ENCODE measurements at places on chromosomes 3 and 15.

- no peak for DNase-seq
Measured at GRCh38 chr3:194462936-194463335, 23.9 kb downstream of the ATP13A3 start.

DNA sequence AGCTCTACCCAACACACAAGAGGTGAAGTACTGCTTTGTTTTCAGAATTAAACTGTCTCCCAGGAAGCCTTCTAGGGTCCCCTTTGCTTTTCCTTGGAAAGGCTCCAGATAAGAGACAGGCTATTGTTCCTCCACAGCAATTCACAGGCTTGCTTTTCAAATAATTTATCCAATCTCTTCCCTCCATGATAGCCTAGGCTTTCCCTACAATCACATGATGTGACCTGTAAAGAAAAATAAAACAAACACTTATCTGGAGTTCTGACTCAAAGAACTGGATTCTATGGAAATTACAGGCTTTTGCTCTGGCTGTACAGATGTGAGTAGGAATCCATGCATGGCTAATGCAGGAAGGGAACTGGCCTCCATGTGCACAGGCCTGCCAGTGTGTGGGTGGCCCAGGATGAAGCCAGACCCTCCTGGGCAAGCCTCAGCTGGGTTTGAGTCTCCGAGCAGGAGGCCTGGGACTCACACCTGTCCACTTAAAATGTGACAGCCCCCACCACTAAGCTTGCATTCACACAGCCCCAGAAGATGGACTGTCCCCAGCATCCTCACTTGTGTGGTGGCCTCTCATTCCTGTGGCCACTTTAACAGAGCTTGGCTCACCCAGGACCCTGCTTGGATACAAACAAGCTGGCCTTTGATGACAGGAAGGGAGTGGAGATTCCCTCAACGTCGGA lies 75.8 kb upstream of the LEKR1 start:
- peak; percentile 76 for DNase-seq

DNA sequence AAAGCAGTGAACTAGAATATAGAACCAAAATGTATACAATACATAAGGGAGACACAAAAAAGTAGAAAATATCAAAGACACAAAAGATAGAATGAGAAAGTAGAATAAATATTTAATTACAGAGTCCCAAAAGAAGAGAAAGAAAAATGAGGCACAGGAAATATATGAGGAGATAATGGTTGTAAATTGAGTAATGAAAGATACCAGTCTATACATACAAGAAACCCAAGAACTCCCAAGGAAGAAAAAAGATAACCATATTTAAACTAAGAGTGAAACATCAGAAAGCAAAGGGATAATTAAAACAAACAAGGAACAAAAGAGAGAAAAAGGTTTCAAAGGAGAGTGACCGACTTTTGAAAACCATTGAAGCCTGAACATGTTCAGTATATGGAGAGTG lies 47.3 kb downstream of the CPEB1 start:
- DNase-seq, result no peak

- DNase-seq, result no peak
Measured at GRCh38 chr15:63517202-63517601, 12.8 kb downstream of the USP3 start.

DNA sequence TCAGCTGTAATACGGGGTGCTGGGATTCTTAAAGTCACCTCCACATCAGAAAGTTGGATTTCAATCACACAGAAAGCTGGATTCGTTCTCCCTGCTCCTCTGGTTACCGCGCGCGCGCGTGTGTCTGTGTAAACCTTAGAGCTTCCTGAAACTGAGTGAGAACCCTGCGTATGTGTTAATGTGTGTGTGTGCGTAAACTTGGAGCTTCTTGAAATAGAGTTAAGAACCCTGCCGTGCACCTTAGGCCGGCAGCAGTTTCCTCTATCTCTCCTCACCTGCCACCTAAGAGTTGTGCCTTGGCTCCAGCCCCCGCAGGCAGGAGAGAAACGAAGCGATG lies 531 bp downstream of the LZTFL1 start:
- DNase-seq, result no peak

DNA sequence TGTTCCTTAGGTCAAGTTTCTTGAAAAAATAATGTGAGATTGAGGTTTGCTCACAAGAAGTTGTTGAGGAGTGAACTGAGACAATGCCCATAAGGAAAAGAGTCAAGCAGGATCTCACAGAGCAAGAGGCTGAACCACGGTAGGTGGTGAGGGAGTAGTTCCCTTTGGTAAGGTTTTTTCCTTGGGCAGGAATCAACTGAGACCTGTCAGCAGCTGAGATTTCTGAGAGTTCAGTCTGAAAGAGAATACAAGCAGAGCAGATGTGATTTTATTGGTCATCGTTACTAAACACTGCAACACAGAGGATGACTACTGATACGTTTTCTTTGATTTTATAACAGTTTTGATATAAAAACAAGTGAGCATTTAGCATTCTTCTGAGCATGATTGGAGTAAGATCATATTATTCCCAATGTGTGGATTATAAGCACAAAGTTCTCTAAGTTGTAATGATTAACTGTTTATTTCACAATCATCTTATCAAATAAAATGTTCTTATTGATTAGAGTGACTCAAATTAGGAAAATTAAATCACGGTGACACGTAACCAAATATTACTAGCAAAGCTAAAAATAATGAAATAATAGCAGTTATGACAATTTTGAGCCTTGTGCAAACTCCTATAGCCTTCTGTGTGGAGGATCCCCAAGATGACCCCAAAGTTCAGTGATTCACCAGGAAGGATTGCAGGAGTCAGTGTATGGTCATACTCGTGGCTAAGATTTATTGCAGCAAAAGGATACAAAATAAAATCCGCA lies 346.2 kb upstream of the ZNF717 start:
- DNase-seq, result no peak

GRCh38 chr3:58884453-58884852 lies 165.4 kb downstream of the CFAP20DC start:
- no peak for DNase-seq

- no peak for DNase-seq
Measured at GRCh38 chr3:99269606-99270351, 368.3 kb upstream of the DCBLD2 start.

DNA sequence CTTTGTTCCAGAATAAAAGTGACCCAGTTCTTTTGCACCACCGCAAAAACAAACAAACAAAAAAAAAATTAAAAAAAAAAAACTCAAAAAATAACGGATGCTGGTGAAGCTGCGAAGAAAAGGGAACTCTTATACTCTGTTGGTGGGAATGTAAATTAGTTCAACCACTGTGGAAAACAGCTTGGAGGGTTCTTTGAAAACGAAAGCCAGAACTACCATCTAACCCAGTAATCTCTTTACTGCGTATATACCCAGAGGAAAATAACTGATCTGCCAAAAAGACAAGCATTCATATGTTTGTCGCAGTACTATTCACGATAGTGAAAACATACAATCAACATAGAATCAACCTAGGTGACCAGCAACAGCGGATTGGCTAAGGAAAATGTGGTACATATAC lies 298.9 kb upstream of the CBLB start:
- no peak for DNase-seq

GRCh38 chr15:46708226-46708625 lies 1009.1 kb upstream of the SEMA6D start:
- DNase-seq, result no peak

- no peak for DNase-seq
Measured at GRCh38 chr15:99148851-99149276, 44.0 kb downstream of the SYNM start.

DNA sequence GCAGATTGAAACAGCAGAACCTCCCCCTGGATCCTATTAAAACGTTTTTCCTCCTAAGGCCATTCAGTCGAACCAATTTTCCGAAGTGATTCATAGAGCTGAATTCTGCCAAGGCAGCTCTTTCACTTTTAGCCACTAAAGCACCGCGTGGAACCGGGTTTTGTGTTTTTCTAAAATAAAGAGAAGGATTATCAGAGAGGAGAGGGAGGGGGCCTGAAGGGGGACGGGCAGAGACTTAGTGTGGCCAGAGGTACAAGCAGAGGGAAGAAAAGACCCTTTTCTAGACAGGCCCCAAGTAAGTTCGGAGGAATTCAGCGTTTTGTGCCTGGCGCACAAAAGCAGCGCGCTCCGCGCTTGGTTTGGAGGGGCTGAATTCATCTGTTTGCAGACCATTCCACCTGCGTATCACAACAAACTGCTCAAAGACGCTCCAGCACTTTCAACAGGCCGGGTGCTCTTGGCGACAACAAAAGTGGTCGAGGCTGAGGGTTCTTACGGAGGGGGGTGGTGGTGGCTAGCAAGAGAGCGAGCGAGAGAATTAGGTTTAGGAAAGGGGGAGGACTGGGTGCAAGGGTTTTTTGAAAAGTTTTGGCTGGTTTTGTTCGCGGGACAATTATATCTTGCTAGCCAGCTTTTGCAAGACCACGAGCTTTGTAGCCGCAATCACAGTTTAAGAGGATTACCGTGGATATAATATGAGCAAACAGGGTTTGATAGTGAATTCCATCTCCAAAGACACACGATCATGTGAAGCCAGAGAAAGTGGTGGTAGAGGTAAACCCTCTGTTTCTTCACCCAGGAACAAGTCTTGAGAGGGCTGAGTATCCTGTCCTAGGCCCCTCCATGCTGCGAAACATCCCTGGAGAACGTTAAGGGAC lies 1.2 kb upstream of the FEZF2 start:
- DNase-seq, result peak; percentile 78

- no peak for DNase-seq
Measured at GRCh38 chr3:42718338-42718737, 15.7 kb upstream of the HHATL start.

DNA sequence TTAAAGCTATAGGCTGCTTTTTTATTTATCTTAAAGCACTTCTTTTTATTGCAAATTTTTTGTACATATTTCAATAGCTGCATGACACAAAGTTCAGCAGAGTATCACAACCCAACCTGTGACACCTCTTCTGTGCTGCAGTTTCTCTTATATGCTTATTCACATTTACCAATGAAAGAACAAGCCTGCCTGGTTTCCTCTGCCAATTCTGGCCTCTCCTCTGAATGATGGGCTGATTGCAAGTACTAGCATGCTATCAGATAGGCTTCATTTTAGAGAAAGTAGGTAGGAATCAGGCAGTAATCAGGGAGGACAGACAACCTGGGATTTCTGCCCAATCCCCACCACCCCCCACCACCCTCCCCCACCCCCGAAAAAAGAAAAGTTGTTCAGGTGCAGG lies 26.6 kb downstream of the ACKR4 start:
- no peak for DNase-seq

GRCh38 chr3:34396956-34397355 lies 598.5 kb downstream of the PDCD6IP start:
- DNase-seq, result no peak

GRCh38 chr15:85024509-85025336 lies 43.1 kb downstream of the PDE8A start:
- DNase-seq, result no peak

- DNase-seq, result no peak
Measured at GRCh38 chr3:99111235-99111634, 209.7 kb upstream of the DCBLD2 start.

GRCh38 chr15:85500729-85501128 lies 120.3 kb downstream of the AKAP13 start:
- DNase-seq, result no peak

DNA sequence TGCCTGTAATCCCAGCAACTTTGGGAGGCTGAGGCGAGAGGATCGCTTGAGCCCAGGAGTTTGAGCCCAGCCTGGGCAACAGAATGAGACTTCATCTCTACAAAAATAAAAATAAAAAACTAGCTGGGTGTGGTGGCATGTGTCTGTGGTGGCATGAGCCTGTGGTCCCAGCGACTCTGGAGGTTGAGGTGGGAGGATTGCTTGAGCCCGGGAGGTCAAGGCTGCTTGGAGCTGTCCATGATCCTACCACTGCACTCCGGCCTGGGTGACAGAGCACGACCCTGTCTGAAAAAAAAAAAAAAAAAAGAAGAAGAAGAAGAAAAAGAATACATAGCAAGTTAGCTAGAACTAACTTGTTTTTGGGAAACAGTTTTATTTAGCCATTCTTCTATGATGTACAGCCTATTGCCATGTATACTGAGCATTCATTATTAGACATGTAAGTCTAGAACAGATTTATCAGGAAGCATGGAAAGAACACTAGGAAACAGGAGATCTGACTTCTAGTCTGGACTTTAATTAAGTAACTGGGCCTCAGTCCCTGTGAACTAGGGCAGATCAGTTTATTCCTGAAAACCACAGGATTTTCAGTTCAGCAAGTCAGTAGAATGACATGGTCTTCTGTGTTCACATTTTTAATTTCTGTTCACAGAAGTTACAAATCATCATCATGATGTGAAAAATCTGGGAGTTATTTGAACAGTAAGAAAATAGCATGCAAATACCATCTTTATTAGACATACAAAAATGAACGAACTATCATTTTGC lies 65.5 kb downstream of the KAT2B start:
- no peak for DNase-seq
